SJCRH30 (cell line): ENCODE measurements at places on chromosomes 2 and 18. TPM values are rescaled to one million over a fixed set of nuclear protein-coding genes. Genes with fewer than 3 reads are reported as not detected.

Gene CNTNAP5
- not detected in 2 replicates for total RNA-seq

Gene MARS2
- total RNA-seq = 13.6 TPM in 2 replicates

Gene SPRED2
- total RNA-seq = 20.8 and 22.3 TPM in 2 replicates

DNA sequence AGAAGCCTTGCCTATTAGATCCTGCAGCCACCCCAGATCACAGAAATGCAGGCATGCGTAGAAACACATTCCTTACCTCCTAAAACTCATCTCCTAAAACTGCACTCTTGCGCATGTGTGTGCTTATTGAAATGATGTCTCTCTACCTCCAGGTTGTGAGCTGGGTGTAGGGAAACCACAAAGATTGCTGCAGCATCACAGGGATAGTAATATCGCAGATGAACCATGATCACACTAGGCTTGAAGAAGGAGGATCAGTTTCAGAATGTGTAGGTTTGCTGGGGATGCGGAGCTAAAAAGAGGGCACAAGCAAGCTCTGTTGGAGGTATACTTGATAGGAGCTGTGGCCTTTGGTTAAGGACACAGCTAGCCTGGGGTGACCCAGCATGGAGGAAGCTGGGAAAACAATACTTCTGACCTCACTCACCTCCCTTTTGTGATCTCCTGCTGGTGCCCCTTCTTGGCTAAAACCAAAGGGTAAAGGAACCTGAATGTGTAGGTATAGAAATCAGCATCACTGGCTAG is 118.8 kb downstream of the SETBP1 start:
- DNase-seq = no peak

GRCh38 chr2:106065268-106065982 is 128.7 kb downstream of the UXS1 start:
- no peak for DNase-seq

Gene SCTR
- not detected in 2 replicates for total RNA-seq

GRCh38 chr18:57970356-57971095 is 73.5 kb upstream of the NEDD4L start:
- DNase-seq = peak; percentile 3

- DNase-seq = no peak
Measured at GRCh38 chr18:49973592-49973991, 160.3 kb upstream of the ACAA2 start.

Gene AGXT
- 1.3 and 1.7 TPM in 2 replicates for total RNA-seq

Gene RGPD4
- total RNA-seq = 0.05 TPM in 1 of 2 replicates, not detected in the other

DNA sequence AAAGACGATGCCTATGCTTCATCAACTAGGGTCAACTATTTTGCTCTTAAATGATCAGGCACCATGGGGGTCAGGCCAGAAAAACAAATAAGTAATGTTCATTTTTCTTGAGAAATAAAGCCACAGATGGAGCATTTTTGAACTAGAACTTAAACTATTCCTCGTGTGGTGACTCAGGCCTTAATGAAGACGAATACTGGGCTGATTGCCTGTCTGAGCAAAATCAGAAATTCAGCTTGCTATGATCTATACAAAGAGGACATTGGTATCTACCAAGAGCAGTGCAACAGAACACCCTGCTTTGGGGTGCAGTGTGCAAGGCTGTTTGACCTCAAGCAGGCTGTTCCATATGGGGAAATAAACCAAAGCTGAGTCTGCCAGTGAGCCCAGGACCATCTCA is 176.0 kb downstream of the NRP2 start:
- DNase-seq = no peak

- DNase-seq = peak; percentile 33
Measured at GRCh38 chr18:49663899-49664890, 102.3 kb downstream of the LIPG start.

GRCh38 chr2:24955921-24956320 is 15.8 kb downstream of the DNAJC27 start:
- DNase-seq = no peak

Gene PSMA8
- total RNA-seq = not detected in 2 replicates

GRCh38 chr2:171139860-171140259 is 20.8 kb downstream of the TLK1 start:
- no peak for DNase-seq

DNA sequence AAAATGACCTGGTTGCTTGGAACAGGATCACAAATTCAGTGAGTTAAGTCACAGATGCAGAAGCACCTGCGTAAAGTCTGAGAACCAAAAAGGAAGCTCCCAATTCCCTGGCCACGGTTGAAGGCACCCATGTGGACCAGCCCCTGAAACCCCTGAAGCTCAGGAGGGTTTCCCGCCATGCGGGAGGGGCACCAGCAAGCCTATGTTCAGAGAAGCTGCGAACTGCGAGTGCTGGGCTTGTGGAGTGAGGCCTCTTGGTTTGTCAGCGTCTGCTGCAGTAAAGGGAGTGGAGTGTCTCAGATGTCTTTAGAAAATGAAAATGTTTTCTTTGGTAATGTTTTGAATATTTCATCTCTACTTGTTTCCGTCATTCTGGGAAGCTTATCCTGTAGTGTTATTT is 16.1 kb upstream of the ACKR3 start:
- DNase-seq = no peak

GRCh38 chr2:130336877-130337734 is 5.6 kb upstream of the IMP4 start:
- no peak for DNase-seq

GRCh38 chr2:42826231-42826630 is 33.8 kb upstream of the HAAO start:
- no peak for DNase-seq

- no peak for DNase-seq
Measured at GRCh38 chr2:25740810-25741381, 67.5 kb upstream of the DTNB start.

Gene ZAP70
- total RNA-seq = 0.30 and 0.35 TPM in 2 replicates

Gene GPR155
- total RNA-seq = 13.5 and 14.1 TPM in 2 replicates

- DNase-seq = peak; percentile 92
Measured at GRCh38 chr2:136376798-136377211, 258.9 kb upstream of the CXCR4 start.

Gene TRIM43
- total RNA-seq = not detected in 2 replicates

- no peak for DNase-seq
Measured at GRCh38 chr2:143030127-143030526, 99.1 kb upstream of the ARHGAP15 start.

Gene ABCB11
- total RNA-seq = not detected in 2 replicates

Gene PTPN4
- total RNA-seq = 30.8 and 33.6 TPM in 2 replicates

- DNase-seq = no peak
Measured at GRCh38 chr2:150378686-150379085, 108.8 kb downstream of the RND3 start.

Gene LPIN2
- 15.3 and 16.7 TPM in 2 replicates for total RNA-seq

- DNase-seq = no peak
Measured at GRCh38 chr2:159854481-159854880, 56.5 kb upstream of the CD302 start.

DNA sequence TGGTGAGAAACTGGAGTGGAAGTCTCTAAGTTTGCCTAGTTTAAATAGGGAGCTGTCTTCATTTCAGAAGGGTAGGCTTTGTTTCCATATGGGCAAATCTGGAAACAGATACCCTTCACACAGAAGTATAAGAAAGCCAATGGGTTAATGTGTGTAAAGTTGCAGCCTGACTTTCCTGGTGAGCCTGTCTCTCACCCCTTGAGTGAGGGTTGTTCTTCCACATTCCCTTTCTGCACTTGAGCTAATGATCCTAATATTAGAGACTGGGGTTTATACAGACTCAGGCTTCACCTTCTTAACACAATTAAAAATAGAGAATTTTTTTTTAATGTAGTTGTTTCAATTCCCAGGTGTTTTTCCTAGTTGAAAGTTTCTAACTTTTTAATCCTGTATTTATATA is 108.6 kb upstream of the EML6 start:
- no peak for DNase-seq

DNA sequence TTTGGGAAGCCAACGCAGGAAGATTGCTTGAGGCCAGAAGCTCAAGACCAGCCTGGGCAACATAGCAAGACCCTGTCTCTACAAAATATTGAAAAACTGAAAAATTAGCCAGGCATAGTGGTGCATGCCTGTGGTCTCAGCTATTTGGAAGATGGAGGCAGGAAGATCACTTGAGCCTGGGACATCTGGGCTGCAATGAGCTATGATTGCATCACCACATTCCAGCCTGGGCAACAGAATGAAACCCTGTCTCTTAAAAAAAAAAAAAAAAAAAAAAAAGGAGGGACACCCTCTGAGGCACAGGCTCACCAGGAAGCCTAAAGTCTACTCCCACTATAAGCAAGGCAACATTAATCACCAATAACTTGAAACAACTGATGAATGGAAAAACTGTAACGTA is 151.1 kb downstream of the CCDC148 start:
- DNase-seq = no peak

Gene STPG4
- 0.14 and 0.33 TPM in 2 replicates for total RNA-seq

GRCh38 chr2:162092658-162093556 is 18.9 kb upstream of the DPP4 start:
- DNase-seq = no peak

Gene BOLL
- total RNA-seq = 0.38 and 0.51 TPM in 2 replicates
